ENCODE measurements at places on chromosomes 11 and 22.
A peak's percentile ranks its signal among the peaks of the same experiment; 100 is the strongest.

GRCh38 chr11:128796270-128796669 is 70.8 kb downstream of the KCNJ1 start:
- DNase-seq: no peak

GRCh38 chr22:32080904-32081303 is 37.8 kb downstream of the SLC5A1 start:
- DNase-seq: peak; percentile 38

DNA sequence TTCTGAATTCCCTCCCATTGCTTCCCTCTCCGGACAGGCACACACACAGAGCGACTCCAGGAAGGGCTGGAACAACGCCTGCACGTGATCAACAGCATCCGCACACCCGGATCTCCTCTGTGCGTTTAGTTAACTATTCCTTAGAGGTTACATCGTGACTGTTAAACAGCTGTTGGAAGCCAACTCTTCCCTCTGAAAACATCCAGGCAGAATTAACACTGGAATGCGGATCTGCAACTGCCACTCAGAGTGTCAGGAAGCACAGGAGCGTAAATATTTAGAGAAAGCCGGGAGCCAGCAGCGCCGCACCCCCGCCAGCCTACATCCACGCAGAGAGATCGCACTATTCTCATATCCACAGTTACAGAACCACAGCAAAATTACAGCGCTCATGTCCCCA is 46.2 kb downstream of the SHANK2 start:
- no peak for DNase-seq

- no peak for DNase-seq
Measured at GRCh38 chr11:3132271-3132781, 32.8 kb downstream of the OSBPL5 start.

DNA sequence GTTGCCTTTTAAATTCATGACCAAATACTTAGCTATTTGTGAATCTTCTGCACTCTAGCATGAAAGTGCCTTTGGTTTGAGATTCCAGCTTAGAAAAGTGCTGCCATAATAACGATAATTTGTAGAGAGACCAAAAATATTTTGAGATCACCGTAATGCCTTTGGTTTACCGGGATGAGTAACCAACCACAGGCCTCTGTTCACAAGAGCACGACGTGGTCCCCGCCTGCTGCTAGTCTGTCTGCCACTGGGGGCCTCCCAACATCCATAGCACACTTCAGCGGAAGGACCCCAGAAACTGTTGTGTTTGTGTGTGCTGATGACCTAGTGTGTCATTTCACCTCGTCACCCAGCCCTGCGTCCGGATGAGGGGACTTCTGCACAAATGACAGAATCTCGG is 67.0 kb upstream of the RASSF10 start:
- no peak for DNase-seq

GRCh38 chr22:48968201-48968959 is 859.3 kb downstream of the BRD1 start:
- peak; percentile 39 for DNase-seq

DNA sequence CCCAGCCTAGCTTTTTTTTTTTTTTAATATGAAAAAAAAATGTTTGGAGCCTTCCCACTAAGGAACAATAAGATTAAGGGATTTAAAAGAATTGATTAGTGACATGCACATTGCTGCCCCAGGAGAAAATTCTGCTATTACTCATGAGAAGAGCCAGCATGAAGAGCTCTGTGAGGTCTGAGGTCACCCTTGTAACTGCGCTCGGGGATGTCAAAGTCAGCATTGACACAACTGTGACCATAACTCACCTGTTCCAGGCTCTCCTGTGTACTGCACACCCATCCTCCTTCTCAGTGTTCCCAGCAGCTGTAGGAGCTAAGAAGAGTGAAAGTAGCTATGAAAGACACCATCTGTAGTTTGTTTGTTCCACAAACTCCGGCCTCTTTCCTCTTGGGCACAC is 109.8 kb upstream of the FGF3 start:
- DNase-seq: no peak

GRCh38 chr11:102666331-102666957 is 39.1 kb downstream of the MMP27 start:
- DNase-seq: peak; percentile 29

GRCh38 chr11:12433571-12434324 is 56.4 kb downstream of the PARVA start:
- no peak for DNase-seq

GRCh38 chr11:48081151-48082010 is 101.0 kb downstream of the PTPRJ start:
- DNase-seq: no peak

- DNase-seq: no peak
Measured at GRCh38 chr11:121886996-121887395, 229.0 kb downstream of the BLID start.

DNA sequence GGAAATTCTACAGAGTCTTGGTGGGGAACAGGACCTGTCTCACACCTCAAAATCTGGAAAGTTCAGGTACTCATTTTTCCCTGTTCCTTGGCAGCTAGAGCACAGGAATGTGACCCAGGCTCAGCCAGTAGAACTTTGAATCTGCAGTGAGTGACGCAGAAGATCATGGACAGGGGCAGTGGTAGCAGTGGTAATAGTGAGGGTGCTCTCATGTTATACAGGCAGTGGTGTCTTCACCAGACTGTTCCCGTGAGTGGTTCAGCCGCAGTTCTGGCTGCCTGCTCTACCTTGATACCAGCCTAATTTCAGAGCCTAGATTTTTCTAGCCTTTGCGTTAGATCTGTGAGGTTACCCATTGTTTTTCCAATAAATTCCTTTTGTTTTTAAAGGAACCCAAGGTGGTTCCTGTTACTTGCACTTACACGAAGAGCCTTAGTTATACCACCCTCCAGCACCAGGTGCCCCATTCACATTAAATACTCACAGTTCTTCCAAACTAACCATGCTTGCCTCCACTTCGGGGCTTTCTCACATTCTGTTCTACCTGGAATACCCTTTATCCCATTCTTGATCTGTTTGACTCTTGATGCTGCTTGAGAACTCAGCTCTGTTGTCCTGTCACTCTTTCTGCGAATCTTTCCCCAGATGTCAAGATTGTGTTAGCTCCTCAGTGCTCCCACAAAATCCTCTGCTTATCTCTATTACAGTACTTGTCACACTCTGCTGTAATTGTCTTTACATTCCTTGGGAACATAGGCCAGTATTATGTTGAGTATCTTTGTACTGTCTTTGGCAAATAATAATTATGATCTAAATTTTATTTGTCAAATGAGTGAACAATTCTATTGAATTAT is 47.8 kb downstream of the SWAP70 start:
- no peak for DNase-seq

GRCh38 chr11:100735949-100736675 is 49.0 kb downstream of the ARHGAP42 start:
- DNase-seq: no peak

- peak; percentile 56 for DNase-seq
Measured at GRCh38 chr11:44634401-44635281, 69.2 kb downstream of the CD82 start.

DNA sequence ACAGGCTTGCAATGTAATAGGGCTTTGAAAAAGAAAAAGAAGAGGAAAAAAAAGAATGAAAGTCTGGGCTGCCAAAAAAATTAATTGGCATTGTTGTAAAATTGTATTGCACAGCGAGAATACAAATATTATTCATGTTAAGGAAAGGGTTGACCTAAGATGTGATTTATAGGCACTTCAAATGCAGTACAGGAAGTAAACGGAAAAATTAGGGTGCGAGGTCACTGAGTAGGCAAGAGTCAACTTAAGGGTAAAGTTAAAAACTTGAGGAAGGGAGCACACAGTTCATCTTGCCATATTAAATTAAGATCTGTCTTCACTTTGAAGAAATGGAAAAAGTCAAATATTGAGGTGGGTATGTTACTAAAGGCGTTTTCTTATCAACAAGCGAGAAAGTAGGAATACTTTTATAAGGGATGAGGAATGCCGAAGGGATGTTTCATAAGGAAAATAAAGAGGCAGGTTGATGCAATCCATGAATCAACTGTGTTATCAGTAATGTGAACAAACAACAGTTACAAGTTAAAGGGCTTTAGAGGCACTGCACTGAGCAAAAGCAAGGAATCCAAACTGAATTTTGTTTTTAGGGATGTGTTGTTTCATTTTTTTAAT is 123.0 kb downstream of the WT1 start:
- DNase-seq: no peak

DNA sequence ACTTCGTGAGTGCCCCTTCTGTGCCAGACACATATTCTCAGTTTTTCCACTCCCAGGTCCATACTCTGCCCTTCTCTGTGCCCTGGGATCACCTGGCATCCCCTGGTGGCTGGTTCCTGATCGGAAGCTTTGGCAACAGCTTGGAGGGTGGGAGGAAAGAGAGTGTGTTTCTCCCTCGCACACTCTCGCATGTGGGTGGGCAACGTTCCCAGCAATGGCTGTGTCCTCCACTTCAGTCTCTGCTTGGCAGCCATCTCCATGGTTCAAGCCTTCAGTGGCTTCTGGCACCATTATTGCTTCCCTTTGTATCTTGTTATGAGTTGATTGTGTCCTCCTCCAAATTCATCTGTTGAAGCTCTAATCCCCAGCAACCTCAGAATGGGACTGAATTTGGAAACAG is 342.7 kb upstream of the SYN3 start:
- no peak for DNase-seq

- DNase-seq: no peak
Measured at GRCh38 chr22:40022536-40023240, 27.9 kb downstream of the FAM83F start.

DNA sequence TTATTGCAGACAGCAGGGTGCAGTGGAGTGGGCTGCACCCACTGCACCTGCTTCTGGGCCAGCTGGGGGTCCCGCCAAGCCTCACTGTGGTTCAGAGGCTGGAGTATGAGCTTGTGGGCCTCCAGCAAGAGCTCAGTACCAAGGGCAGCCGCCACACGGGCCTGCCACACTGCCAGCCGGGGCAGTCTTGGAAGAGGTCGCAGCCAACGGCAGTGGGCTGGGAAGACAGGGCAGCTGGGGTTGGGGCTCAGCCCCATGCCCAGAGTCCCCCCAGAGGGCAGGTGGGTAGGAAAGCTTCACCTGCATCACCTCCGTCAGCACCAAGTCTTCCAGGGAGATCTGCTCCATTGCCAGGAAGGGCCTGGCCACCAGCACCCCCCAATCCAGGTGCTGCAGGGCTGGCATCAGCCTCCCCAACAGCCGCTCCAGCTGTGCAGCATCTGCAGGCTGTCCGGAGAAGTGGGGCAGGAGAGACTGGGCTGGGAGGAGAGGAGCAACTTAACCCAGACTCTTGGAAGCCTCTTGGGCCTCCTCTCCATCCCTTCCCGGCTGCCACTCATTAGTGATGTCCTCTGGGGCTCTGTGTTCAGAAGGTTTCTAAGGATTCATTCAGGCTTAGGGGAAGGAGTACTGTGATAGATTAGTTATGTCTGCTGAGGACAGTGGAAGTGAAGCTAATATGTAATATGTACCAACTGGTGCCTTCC is 1.1 kb upstream of the GSTT4 start:
- no peak for DNase-seq

- DNase-seq: peak; percentile 22
Measured at GRCh38 chr11:36149538-36150242, 139.5 kb downstream of the COMMD9 start.

DNA sequence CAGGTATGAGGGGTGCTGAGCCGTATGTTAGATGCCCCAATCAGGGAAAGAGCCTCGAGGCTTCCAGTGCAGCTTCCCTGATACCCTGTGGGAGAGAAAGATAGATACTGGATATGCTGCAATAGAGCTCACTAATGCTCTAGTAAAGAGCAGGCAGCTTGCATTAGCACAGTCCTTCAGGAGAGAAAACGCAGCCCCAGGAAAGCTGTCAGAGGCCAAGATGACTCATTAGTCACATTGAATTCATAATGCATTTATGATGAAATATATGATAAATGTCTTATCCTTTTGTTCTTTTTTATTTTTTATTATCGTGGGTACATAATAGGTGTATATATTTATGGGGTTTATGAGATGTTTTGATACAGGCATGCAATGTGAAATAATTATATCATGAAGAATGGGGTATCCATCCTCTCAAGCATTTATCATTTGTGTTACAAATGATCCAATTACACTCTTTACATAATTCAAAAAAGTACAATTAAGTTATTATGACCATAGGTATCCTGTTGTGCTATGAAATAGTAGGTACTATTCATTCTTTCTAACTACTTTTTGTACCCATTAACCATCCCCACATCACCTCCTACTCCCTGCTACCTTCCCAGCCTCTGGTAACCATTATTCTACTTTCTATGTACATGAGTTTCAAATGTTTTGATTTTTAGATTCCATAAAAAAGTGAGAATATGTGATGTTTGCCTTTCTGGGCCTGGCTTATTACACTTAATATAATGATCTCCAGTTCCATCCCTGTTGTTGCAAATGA is 94.5 kb upstream of the TOP3B start:
- no peak for DNase-seq

GRCh38 chr11:78424334-78425270 is 7.0 kb upstream of the GAB2 start:
- no peak for DNase-seq

DNA sequence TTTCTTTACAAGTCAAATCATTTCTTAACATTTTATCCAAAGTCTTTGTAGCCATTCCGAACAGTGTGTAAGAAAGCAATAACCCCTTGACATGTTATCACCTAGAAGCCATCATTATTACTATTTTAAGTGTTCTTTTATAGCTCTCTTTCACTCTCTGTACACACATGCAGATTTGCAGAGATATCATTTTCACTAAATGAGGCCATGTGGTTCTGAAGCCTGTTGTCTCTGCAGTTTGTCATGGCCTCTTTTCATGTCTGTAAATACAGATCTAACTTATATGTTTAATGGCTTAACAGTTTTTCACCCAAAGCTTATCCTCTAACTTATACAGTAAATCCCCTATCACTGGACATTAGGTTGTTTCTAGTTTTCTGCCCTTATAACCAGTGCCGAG is 166.8 kb downstream of the MYO18B start:
- no peak for DNase-seq

- DNase-seq: no peak
Measured at GRCh38 chr11:88250566-88251242, 75.5 kb upstream of the RAB38 start.

DNA sequence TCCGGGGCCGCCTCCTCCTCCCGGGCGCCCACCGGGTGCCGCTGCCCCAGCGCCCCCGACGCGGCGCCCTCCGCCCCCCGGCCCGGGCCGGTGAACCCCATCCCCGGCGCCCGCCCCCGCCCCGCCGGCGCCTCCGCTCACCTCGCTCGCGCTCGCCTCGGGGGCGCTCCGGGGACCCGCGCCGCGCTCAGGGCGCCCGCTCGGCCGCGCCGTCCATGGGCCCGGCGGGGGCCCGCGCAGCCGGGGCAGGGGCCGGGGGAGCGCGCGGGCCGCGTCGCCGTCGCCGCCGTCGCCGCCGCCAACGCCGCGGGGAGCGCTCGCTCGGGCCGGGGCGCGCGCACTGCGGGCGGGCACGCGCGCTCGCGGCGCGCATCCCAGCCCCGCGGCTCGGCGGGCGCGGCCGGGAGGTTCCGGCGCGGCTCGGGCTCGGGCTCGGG is 293 bp downstream of the DUSP8 start:
- no peak for DNase-seq

- no peak for DNase-seq
Measured at GRCh38 chr11:122082205-122082604, 33.8 kb downstream of the BLID start.

DNA sequence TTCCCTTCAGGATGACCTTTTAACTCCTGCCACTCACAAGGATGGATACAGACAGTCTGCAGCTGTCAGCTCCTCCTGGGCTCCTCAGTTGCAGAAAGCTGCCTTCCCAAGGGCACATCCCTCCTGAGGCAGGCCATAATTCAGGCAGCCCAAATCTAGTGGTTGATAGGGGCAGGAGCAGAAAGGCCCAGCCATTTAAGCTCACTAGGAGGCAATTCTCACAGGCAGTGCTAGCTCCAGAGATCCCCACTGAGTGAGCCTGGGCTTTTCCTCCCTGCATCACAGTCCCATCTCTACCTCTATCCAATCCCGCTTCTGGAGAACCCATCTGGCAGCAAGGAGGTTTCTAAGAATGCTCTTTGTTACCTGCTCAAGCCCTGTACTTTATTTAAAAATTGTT is 200.6 kb downstream of the ARHGAP42 start:
- no peak for DNase-seq

Measured in NCI-H1436 (cell line).